Activated CD4-positive, alpha-beta T cell treated with anti-CD3 and anti-CD28 coated beads for 48 hours (primary cell): ENCODE measurements at places on chromosomes 2 and 18.
A peak's percentile ranks its signal among the peaks of the same experiment; 100 is the strongest.

DNA sequence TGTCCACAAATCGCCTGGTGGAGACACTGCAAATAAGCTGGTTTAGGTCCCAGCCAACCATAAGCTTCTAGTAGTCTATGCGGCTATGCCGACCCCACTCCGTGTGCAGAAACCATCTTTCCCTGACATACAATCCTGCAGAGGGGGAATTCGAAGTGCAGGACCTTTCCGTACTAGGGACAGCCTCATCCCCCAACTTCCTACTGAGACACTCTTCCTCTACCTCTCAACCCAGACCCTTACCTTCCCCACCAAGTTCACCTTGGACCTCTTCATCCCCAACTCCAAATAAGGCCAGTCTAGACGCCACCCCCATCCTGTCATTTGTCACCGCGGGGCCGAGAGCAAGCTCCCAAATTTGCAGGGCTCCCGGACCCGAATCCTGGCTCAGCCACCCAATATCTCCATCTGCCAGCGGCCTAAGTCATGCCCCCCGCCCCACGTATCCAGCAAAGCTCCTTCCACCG is 496 bp downstream of the SUCLG1 start:
- DNase-seq: peak; percentile 29

DNA sequence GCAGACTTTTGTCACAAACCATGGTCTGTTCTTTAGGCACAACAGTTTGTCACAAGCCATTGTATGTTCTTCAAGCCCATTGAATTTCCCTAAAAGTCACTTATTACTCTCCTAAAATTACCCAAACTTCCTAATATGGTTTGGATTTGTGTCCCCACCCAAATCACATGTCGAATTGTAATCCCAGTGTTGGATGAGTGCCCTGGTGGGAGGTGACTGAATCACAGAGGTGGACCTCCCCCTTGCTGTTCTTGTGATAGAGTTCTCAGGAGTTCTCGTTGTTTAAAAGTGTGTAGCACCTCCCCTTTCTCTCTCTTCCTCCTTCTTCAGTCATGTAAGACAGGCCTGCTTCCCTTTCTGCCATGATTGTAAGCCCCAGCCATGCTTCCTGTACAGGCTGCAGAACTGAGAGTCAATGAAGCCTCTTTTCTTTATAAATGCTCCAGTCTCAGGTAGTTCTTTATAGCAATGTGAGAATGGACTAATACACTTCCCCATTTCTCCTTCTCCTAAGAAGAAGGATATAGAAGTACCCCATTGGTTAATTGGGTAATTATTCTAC is 11.2 kb upstream of the GYPC start:
- DNase-seq: no peak

GRCh38 chr2:172215172-172215935 is 112.7 kb upstream of the DLX2 start:
- DNase-seq: no peak

GRCh38 chr2:127701651-127702394 is 526 bp downstream of the SFT2D3 start:
- DNase-seq: peak; percentile 85

GRCh38 chr2:33207151-33207740 is 260.5 kb downstream of the LTBP1 start:
- DNase-seq: no peak

DNA sequence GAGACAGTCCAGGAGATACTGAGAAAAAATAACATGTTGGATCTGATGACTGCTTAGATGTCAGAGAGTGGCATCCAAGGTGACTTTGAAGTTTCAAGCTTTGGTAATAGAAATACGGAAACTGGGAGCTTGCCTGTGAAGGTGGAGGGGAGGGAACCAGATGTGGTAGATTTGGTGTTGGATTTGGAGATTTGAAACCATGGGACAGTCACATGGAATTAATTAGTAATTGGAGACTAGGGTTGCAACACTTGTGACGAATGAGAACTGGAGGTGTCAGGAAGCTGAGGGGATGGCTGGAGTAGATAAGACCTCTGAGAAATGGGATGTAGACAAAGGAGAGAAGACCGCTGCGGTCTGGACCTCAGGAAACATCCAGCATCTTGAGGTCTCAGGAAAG is 46.7 kb downstream of the RPL37A start:
- no peak for DNase-seq

GRCh38 chr2:96948834-96949520 is 37.4 kb downstream of the FAM178B start:
- no peak for DNase-seq

GRCh38 chr2:70752396-70752795 is 15.6 kb downstream of the ADD2 start:
- no peak for DNase-seq

DNA sequence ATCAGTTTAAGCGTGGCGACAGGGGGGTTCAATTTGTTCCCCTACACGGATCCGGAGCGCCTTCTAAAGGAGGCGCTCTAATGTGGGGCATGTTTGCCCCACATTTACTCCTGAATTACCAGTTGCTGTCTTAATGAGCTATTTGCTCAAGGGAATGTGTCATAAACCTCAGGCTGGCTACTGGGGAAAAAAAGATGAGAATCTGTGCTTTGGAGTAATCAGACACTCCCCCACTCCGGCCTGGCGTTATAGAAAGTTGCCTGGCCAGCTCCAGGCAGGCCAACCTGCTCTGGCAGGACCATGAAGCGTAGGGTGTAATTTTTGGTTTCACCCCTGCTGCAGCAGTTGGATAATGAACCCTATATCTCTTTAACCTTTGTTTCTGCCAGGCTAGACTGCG is 31.0 kb upstream of the MAP3K20 start:
- no peak for DNase-seq

DNA sequence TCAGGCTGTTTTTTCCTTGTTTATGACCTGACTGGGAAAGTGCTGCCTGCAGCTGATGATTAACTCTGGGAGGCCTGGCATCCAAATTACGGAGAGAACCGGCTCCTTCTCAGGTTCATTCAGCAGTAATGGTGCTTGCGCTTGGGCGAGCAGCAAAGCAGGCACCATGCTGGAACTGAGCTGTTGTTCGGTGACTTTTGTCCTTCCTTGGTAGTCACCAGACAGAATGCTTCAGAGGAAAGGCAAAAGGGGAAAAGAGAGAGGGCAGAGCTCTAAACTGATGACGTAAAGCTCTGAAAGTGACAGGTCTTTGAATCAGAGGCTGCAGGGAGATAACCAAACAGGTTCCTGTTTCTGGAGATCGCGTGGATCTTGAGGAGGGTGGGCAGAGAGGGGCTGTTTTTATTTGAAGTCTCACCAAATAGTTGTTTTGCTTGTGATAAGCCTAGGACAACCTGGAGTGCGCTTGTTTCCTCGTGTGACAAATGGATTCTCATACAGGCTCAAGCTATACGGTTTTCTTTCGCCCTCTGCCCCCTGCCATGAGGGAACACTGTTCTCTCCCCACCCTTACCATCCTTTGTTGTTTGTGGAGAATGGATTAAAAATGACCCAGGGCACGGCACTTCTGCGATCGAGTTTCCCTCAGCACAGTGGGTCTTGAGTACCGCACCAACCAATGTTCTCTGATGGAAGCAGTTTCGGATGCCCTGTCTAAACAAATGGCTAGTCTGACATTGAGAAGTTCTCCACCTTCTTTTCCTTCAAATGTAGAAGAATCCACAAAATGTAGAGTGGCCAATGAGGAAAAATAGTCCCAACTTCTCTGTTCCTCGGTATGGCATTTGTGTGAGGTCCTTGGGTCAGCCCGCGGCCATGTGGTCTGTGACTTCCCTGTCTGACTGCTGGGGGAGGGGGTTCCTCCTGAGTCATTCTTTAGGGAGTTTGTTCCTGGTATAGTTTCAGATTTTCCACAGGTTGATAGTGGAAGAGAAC is 1.3 kb downstream of the RASGRP3 start:
- DNase-seq: peak; percentile 26

DNA sequence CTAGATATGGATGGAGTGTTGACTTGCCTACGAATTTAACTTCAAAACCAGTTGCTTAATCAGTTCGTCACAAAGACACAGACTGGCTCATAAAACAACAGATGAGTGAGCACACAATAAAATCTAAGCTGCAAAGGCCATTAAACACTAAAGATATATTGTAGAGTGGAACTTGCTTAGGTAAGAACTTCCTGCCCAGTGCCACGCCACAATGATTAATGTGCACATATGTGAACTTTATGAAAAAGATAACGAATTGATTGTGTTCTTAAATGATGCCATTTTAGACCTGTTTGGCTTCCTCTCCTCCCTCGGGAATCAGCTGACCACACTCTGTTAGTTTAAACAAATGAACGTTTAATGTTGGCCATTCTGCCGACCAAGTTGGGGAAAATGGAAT is 2031.3 kb upstream of the CELF4 start:
- DNase-seq: no peak

DNA sequence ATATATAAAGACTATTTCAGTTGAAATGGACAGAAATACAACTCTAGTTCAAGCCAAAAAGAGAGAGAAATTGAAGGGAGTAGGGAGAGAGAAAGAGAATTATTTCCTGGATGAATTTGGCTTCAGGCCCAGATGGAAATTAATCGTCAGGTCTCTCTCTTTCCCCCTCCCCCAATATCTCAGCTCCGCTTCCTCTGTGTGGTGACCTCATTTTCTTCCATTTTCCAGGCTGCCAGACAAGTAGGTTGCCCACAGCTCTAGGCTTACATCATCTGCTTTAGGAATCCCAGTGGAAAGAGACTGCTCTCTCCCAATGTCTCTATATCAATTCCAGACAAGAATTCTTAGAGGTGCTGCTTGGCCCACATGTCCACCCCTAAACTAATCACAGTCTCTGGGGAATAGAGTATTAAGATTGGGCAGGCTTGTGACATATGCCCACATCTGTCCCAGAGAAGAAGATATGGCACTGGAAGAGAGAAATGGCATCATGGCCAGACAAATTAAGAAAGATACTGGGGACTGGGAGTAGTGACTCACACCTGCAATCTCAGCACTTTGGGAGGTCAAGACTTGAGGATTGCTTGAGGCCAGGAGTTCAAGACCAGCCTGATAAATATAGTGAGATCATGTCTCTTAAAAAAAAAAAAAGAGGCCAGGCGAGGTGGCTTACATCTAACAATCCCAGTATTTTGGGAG is 37.2 kb upstream of the CFAP36 start:
- DNase-seq: no peak

DNA sequence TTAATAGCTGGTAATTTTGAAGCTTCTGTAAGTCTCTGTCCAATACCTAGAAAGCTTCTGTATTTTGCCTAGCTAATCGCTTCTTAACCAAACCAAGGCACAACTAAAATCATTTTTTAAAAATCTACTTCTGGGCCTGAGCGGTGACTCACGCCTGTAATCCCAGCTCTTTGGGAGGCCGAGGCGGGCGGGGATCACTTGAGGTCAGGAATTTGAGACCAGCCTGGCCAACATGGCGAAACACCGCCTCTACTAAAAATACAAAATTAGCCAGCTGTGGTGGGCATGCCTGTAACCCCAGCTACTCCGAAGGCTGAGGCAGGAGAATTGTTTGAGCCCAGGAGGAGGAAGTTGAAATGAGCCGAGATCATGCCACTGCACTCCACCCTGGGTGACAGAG is 148.6 kb upstream of the FIGN start:
- DNase-seq: no peak

DNA sequence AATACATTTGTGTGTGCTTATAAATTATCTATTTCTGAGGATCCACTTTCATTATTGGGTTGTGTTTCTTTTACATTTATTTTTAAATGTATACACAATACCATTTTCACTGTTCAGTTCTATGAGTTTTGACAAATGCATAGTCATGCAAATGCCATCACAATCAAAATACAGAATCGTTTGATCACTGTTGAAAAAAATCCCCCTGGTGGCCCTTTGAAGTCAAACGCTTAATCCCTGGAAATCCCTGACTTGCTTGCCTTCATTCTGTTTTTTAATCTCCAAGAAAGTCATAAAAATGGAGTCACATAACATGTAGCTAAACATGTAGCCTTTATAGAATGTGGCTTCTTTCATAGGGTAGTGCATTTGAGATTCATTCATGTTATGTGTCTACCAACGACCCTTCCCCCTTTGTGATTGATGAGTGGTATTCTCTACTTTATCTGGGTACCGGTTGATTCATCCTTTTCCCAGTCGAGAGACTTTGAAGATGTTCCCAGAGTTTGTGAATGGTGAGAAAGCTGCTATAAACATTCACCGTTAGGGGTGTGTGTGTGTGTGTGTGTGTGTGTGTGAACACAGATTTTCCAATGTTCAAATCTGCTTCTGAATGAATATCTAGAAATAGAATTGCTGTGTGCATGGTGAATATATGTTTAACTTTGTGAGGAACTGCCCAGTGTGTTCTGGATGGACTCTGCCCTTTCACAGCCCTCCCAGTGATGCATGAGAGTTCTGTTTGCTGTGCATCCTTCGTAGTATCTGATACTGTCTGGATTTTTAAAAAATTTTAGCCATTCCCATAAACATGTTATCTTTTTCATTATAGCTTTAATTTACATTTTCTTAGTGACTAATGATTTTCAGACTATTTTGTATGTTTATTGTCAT is 173.6 kb downstream of the GALR1 start:
- DNase-seq: no peak

GRCh38 chr2:66803726-66804125 is 368.8 kb downstream of the MEIS1 start:
- DNase-seq: no peak

DNA sequence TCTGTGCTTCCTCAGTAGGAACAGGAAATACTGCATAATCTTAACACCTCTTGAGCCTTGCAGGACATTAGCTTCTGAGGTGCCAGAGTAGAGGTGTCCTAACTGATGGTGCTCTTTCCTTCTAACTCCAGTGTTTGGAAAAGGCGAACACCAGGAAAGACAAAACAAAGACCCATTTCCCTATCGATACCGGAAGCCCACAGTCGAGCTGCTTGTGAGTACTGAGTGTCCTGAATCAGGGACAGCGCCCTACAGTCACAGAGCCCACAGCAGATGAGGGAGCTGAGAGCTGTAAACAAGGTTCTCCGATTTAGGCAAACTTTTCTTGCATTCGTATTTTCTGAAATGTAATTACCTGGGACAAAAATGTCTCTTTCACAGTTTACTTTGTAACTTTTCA is 50.7 kb downstream of the SLC14A2 start:
- DNase-seq: no peak

GRCh38 chr2:72926368-72926767 is 9.0 kb downstream of the EMX1 start:
- no peak for DNase-seq

DNA sequence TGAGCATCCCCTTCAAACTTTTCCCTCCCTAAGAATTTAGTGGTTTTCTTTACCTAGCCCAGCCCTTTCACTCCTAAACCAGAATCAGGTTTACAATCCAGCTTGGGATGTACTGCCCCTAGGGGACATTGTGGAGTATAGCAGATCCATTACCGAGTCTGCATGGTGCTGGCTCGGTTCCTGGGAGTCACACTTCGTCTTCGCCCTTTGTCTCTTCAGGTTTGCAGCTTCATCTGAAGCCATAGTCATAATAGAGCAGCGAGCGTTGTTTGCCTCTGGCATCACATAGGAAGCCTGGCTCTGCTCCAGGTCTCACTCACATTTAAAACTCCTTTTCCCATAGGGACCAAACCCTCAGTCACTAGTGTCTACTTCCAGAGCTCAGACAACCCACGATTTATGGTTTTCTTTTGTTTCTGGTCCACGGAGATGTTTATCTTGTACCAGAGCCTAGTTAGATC is 16.8 kb upstream of the LYPD6 start:
- peak; percentile 6 for DNase-seq

- DNase-seq: no peak
These were observed 274.9 kb upstream of the TCF4 start for GRCh38 chr18:55862693-55863390.
